Fibroblast of the conjunctiva (primary cell): ENCODE measurements at places on chromosomes 12 and 14.

DNA sequence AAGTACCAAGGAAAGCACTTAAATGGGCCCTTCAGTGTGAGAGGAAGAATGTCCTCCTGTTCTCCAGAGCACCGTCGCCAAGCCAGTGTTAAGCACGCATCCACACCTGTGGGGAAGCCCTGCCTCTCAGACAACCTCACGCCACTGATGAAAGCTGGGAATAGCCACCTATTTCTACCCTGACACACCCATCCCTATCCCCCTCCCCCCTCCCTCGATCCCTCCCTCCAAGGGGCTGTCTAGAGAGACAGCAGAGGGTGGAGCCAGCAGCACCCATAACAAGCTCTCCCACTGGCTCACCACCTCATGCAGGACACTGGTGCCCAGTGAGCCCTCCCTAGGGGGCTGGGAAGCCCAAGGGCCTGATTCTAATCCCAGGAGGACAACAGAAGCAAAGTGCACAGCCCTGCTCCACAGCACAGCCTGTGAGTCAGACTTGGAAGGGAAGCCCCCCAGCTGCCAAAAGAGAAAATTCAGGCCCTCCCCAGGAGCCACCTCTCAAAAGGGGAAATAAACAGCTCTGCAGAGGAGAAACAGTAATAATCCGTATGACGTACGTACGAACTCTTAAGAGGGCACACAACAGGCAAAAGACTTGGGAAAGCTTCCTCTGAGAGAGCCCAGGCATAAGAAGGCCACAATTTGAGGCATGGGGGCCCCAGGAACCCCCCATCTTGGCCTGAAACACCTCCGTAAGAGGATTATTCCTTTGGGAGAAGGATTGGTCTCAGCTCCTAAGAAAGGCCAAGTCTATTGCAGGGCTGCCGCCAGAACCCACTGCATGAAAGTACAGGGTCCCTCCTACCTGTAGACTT is 7.8 kb downstream of the PITPNM2 start:
- no peak for DNase-seq

GRCh38 chr12:128920468-128920867 is 67.2 kb downstream of the GLT1D1 start:
- peak; percentile 39 for DNase-seq

- DNase-seq = peak; percentile 32
Observed at GRCh38 chr12:113788020-113788856, 177.9 kb downstream of the RBM19 start.

- no peak for DNase-seq
Observed at GRCh38 chr14:94011795-94012194, 14.3 kb upstream of the OTUB2 start.

DNA sequence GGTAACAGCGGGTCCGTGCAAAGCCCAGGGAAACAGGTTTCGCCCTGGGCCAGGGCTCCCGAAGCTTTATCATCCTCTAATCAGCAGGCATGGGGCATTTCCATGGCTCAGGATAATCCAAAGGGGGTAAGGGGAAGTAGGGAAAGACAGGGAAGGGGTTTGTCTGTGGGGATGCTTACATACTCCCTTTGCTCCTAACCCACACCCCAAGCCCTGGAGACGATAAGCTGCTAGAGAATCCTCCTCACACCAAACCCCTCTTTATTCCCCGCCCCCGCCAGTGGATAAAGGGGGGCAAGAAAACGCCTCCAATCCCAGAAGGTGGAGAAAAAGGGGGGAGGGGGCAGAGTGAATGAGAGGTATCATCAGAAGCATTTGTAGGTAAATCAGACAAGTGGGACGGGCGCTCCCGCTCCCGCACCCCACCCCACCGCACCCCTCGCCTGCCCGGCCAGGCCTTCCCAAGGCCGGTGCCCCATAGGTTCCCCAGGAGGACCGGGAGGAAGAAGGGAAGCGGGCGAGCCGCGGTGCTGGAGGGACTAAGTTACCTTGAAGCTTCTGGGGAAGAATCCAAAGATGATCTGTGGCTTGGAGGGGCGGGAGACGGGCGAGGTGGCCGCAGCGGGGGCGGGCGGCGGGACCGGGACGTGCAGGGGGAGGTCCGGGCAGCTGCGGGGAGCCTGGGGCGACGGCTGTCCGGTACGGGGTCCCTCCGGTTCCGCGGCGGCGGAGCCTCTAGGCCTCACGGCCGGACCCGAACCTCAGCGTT is 762 bp downstream of the PPP2R5E start:
- no peak for DNase-seq

- DNase-seq = no peak
Observed at GRCh38 chr12:131221061-131221956, 267.6 kb downstream of the ADGRD1 start.

- no peak for DNase-seq
Observed at GRCh38 chr12:12561371-12562015, 1.2 kb downstream of the DUSP16 start.

DNA sequence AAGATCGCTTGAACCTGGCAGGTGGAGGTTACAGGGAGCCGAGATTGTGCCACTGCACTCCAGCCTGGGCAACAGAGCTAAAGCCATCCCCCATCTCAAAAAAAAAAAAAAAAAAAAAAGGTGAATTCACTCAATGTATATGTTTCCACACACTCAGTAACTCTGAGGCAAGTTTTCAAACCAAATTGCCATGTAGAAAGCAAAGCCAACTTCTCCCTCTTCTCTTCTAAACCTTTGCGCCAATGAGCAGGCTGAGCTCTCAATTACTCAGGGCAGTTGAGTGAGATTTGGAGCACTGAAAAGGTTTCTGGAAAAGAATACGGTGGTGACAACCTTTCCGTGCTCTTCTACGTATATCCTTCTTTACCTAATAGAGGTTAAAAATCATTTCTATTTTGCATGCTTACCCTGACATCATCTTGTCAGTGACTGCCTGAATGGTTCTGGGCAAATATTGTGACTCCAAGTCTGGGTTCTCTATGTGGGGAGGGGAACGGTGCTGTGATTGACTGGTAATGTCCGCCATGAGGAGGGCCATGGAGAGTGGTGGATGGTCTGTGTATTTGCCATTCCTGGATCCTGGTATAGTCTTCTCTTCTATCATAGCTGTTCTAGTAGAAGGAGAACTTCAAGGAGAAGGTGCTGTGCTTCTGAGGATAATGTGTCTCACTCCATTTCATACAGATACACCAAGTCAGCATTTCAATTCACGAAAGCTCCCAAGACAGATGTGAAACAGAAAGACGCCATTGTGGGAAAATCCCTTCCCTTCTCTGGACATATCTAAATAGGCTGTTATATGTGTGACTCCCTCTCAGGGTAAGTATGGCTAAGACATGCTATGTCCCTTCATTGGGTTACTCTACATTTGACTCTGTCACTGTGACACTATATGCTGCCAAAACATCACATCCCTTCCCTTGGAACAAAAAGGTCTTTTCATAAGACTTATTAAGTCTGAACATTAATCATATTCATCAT is 46.2 kb upstream of the MED13L start:
- no peak for DNase-seq

DNA sequence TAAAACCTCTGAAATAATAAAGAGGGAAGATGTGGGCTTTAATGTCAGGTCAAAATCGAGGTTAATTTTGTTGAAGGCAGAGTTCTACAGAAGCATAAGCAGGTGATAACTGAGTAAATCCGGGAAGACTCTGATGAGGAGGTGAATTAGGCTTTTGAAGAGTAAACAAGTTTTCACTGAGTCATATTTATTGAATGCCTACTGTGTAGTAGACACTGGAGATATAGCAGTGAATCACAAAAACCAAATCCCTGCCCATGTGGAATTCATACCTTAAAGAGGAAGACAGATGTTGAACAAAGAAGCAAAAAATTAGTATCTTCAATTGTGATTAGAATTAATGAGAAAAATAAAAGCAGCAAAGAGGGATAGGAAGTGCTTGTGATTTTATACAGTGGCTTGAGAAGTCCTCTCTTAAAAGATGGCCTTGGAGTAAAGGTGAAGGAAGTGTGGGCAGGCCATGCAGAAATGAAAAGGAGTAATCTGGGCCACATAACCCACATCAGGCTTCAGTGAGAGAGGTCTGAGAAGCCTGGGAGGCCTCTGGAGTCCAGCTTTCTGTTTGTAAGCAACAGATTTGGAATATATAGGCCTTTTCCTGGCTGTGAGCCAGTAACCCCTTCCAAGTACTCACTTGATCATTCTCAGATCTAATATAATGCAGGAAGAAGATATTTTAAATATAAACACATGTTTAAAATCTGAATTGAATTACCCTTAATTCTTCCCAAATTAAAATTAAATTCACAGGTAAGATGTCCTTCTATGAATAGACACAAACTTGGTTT is 46.7 kb downstream of the BHLHE41 start:
- no peak for DNase-seq

- no peak for DNase-seq
Observed at GRCh38 chr12:44972746-44973421, 78.0 kb downstream of the DBX2 start.

GRCh38 chr14:81269100-81269978 is 48.6 kb upstream of the GTF2A1 start:
- DNase-seq = no peak

DNA sequence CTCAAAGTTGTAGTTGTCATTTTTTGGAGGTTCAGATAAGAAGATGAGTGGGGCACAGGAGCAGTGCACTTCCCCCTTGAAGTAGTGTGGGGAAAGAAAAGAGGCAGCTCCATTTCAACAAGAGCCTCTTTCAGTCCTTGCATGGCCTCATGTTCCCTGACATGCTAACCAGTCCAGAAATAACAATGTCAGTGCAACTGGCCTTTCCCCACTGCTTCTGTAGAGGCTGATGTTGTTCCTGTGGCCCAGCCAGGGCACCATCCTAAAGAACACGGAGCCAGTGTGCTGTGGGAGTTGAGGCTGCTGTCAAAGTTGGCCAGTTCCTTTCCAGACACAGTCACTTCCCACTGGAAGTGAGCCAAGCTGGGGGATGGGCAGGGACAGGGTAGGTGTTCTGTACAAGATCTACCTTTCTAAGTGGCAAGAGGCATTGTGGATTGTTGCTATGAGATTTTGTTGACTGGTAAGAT is 77.7 kb upstream of the SLC38A2 start:
- no peak for DNase-seq

- DNase-seq = no peak
Observed at GRCh38 chr12:121942145-121942718, 23.8 kb downstream of the CFAP251 start.

DNA sequence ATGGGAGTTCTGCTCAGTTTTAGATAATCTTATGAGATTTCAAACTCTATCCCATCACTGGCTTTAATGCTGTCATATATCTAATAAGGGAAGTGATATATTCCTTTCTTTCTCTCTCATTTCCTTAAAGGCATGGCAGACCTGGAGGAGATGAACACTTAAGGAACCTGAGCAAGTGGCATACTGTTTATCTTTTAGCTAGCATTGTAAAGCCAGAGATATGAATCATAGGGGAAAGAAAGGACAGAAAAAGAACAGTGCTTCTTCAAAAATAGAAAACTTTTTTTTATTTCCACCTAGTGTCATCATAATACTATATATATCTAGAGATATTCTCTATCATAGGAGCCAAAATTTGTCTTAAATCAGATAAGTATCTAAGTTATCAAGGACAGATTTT is 68.3 kb upstream of the PSMA6 start:
- DNase-seq = no peak

DNA sequence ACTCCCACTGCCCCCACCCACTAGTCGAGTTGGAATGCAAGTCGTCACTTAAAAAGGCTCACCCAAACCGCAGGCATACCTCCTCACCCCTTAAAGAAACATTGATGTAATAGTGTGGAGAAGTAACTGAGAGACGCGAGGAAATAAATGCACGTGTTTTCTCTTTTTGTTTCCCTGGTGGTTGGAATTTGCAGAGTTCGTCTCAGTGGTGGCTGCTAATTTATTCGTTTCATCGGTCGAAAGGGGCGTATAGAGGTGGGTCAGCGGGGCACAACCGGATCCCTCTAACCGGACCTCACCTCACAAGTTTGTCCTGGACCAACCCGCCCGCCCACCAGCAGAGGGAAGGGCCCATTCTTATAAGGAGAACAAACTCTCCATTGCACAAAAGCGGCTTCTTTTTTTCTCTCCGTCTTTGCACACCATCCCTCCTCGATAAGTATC is 5.0 kb upstream of the NPAS3 start:
- no peak for DNase-seq

GRCh38 chr14:73591690-73592449 is at the start of gene ACOT4:
Gene ACOT4 (plus strand): TSS chr14:73591873. CDS start chr14:73591960, 87 bp downstream.
- DNase-seq = no peak

DNA sequence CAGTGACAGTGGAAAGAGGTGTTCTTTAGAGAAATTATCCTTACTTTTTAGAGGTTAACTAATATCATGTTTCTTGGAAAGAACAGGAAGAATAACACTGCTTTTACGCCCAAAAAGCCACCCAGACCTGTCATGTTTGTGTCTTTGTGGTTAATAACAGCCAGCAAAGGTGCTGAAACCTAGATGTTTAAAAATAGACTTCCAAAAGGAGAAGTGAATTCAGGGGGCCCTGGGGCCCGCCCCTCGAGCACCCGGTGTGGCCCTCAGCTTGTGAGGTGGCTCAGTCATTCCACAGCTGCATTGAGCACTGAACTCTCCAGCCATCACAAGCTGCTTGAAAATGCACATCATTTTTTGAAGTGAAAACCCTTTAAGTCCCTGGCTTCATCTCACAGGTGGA is 20.8 kb upstream of the AMN start:
- no peak for DNase-seq

GRCh38 chr12:111405149-111405858 is 419 bp upstream of the SH2B3 start:
- peak; percentile 90 for DNase-seq

DNA sequence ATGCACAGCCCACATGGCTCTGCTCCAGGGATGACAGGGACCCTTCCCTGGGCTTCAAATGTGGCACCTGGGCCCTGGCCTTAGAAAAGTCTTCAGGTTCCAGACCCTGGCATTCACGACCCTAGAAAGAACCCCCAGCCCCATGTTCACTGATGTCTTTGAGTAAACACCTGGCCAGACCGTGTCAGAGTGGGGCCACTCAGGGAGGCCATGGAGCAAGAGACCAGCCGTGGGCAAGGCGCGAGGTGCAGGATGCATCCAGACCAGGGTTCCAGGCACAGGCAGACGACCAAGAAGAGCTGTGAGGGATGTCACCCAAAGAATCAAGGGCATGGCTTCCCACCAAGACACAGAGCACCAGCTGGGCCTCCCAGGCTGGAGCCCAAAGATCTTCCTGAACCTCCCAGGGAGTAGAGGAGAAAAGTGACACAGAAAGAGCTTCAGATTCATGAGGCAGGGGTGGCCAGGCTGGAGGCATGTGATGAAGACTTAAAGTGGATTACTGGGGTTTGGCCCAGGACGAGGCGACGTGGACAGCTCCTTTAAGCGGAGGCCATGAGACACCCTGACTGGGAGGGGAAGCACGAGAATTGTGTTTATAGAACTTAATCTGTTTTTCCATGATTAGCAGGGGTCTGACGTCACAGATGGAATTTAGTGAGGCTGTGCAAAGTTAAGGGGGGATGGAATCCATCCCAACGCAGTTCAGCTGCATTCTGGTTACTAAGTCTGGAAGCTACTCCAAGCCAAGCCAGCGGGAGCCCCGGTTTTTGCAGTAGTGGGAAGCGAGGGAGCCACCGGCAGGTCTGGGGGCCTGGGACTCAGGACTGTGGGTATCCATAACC is 61.6 kb downstream of the ARL6IP4 start:
- peak; percentile 38 for DNase-seq

DNA sequence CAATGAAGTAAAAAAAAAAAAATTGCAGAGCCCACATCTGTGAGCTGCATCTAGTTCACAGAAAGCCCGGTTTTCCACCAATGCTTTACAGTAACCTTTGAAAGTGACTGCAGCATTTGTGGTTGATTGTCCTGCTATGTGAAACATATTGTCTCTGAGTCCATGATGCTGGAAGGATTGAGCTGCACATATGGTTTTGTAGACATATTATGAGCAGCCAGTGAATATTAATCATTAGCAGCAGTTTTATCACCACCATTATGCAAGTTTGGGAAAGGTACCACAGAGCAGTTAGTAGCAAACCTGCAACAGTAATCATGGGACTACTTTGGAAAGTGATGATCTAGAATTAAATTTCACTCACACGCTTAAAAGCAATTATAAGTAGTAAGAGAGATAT is 151.5 kb upstream of the PRICKLE1 start:
- no peak for DNase-seq
